Midbrain (tissue), 1 donor: ENCODE measurements at places on chromosomes 2 and 18.
A peak's percentile ranks its signal among the peaks of the same experiment; 100 is the strongest.

GRCh38 chr18:78813936-78814710, 165.5 kb upstream of the SALL3 start:
- DNase-seq = no peak

DNA sequence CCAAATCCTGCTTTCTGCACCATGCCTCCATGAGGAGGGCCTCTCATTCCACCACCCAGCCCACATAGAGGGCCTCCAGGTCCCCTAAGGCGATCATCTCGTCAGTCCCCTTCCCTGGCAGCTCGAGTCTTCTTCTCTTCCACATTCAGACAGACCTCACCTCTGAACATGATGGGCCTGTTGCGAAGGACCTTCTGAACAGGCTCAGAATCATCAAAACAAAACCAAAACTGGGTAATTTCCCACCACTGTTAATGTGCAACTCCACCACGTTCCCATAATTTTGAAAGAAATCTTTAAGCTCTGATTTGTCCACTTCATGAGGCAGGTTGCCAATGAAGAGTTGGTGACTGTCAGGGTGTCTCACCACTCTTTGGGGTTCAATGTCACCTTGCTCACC, 20.4 kb downstream of the ZRANB3 start:
- DNase-seq = no peak

- DNase-seq = no peak
Observed at GRCh38 chr18:35983147-35983546, 10.7 kb downstream of the RMP24 start.

DNA sequence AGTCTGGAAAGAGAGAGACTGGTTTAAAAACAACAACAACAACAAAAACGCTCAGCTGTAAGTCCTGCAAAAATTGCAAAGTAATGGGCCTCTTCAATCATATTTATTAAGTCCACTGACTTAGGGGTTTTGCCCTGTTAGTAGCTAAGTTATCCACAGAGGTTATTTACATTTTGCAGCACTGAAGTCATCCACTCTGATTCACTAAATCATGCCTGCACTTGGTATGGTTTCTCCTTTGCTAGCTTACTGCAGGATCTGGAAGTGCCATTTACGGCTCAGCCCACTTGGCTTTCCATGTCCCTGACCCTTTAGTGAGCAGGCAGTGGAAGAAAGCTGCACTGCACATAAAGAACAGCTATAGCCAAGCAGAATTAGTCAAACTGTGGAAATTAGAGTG, 484.4 kb downstream of the NRXN1 start:
- no peak for DNase-seq

- no peak for DNase-seq
Observed at GRCh38 chr2:175309799-175310198, 128.3 kb upstream of the ATP5MC3 start.

GRCh38 chr2:172168917-172169346, 66.2 kb upstream of the DLX2 start:
- no peak for DNase-seq

- DNase-seq = no peak
Observed at GRCh38 chr2:64212346-64212745, 68.1 kb upstream of the PELI1 start.

- DNase-seq = peak; percentile 60
Observed at GRCh38 chr2:64284751-64285150, 140.5 kb upstream of the PELI1 start.

- DNase-seq = no peak
Observed at GRCh38 chr18:49788327-49788898, 24.9 kb downstream of the ACAA2 start.

GRCh38 chr18:6652098-6652497, 77.4 kb upstream of the ARHGAP28 start:
- DNase-seq = no peak

DNA sequence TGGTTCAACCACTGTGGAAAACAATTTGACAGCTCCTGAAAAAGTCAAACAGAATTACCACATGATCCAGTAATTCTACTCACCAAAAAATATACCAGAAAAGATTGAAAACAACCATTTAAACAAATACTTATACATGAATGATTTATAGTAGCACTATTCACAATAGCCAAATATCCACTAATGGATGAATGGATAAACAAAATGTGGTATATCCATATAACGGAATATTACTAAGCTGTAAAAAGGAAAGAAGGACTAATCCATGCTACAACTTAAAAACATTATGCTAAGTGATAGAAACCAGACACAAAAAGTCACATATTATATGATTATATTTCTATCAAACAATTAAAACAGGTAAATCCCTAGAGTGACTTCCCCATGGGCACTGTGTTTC, 131.5 kb downstream of the SPOPL start:
- no peak for DNase-seq
